Activated CD4-positive, alpha-beta T cell treated with anti-CD3 and anti-CD28 coated beads, Interleukin-2, Interleukin-6, amounts not matched to agents 100 ng/mL and 50 ng/mL, durations not matched to agents 16 hours and 8 hours (primary cell): ENCODE measurements at places on chromosomes 3 and 15.

DNA sequence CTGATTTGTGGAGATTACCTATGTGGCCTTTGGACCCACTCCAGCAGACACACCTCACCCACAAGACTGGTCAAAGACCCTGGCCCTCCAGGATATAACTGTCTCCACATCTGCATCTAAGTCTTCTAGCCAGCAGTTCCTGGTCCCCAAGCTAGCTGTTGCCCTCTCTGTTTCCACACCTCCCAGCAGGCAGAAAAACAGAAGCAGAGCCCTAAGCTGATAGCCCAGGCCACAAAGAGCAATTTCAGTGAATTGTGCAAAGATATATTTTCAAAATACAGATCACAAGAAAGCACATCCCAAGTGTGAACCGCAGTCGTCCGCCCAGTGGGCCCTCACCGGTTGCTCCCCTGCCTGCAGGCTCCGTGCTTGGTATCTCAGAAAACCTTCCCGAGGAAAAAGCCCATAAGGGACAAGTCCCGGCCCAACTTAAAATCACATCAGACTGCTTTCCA lies 2.6 kb downstream of the TNIK start:
- DNase-seq, result peak; percentile 23

DNA sequence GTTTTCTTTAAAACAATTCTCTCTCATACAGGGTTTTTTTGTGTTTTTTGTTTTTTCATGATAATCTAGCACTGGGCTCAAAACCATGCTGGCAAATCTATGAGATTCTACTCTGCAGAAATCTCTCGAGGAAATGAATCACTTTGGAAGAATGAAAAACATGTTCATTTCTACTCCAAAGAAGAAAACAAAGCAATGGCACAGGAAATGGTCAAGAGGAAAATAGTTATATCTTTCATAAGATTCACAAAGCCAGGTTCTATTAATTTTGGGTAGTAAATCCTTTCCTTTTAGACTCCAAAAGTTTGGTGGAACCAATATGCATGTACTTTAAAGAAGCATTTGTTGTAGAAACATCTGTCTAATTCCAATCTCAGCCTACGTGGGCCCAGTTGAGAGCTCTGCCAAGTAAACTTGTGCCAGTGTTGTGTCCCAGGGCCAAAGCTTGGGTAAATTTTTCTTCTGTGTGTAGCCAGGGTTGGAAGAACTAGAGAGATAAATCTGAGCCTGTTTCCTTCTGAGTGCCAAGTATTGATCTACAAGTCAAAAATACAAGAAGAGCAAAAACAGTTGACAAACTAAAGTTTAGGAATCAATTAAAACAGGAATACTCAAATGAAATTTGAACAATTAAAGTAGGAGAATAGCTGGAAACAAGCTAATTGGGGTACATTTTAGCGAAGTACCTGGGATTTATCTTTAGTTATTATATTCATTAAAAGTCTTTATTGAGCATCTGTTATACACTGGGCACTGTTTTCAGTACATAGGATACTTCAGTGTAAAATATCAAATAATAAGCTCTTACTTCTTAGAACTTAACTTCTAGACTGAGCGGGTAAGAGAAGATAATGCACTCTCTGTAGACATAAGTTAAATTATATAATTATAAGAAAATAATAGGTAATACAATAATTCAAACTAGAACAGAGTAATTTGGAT lies 657.5 kb upstream of the NECTIN3 start:
- no peak for DNase-seq

GRCh38 chr15:89912674-89913396 lies at the start of gene ARPIN:
Gene ARPIN (minus strand): TSS chr15:89912952. CDS start chr15:89912835, 117 bp downstream.
- no peak for DNase-seq

DNA sequence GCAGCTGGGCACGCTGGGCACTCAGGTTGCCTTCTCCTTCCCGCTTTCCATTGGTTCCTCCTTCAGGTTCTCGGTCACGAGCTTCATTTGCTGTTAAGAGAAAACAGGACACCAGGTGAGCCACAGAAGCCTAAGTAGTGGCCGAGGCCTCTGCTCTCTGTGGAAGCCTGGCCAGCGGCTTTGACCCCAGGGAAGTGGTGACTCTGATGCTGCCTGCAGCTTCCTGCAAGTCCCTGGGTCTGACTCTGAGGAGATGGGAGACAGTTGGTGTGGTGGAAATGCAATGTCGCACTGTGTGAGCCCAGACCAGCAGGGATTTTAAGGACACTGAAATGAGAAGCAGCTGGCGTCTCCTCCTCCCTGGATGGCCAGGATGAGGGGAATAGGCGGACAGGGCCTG lies 80.5 kb downstream of the SNRK start:
- no peak for DNase-seq

DNA sequence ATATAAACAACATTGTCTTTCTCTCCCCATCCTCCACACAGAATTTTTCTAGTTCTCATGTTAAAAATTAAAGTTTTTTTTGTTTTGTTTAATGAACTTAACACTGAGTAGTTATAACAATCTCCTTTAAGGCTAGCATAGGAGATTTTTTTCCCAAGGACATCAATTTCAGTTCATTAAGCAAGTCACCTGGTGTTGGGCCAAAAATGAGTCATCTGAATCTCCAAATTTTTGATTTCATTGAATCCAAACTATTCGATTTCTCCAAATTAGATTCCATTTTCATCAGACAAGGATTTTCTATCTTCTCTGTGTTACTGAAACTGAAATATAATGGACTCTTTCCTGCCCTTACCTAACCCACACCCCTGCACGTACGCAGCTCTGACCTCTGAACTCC lies 631.4 kb upstream of the MDFIC2 start:
- no peak for DNase-seq
